ENCODE measurements at places on chromosomes 12 and 14.
A peak's percentile ranks its signal among the peaks of the same experiment; 100 is the strongest.

DNA sequence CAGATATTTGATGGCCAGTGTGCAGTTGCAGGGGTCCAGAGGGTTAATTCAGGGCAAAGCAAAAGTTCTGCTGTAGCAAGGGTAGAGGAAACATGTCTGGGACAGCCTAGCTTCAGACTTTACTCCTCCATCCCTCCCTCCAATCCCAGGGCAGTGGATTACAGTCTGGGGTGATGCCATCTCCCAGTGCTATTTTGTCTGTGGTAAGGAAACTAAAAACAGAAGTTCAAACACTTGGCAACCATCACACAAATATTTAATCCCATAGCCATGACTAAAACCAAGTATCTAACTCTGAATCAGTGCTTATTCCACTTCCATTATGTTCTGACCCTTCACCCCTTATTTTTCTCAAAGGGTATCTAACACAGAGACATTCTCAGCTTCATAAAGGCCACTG lies 61.8 kb downstream of the PIK3C2G start:
- ATAC-seq = no peak

DNA sequence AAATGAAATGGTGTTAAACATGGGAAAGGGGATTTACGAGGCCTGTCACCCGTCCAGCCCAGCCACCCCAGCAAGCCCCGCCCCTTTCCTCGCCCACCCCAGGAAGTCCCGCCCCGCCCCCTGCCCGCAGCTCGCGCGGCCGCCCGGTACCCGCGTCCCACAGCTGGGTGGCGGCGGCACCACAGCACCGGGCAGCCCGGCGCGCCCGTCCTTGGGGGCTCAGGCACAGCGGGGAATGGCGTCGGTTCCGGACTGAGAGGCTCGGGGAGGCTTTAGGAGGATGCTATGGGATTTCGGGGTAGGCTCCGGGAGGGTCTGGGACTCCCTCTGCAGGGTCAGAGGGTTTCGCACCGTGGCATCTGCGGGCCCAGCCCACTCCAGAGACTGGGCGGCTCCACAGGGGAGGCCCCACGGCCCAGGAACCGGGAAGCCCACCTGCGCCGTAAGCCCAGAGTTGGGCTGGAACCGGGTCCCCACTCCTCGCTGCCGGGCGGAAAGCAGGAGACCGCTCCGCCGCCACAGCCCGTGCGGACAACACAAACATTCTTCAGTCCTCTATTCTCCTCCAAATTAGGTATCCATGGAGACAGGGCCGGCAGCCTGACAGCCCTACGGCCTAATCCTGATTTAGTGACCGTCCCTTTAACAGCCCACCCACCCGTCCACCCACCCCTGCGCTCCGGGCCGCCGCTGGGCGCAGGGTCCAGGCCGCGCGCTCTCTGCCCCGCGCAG lies 1.4 kb downstream of the FIGNL2 start:
- peak; percentile 35 for ATAC-seq

DNA sequence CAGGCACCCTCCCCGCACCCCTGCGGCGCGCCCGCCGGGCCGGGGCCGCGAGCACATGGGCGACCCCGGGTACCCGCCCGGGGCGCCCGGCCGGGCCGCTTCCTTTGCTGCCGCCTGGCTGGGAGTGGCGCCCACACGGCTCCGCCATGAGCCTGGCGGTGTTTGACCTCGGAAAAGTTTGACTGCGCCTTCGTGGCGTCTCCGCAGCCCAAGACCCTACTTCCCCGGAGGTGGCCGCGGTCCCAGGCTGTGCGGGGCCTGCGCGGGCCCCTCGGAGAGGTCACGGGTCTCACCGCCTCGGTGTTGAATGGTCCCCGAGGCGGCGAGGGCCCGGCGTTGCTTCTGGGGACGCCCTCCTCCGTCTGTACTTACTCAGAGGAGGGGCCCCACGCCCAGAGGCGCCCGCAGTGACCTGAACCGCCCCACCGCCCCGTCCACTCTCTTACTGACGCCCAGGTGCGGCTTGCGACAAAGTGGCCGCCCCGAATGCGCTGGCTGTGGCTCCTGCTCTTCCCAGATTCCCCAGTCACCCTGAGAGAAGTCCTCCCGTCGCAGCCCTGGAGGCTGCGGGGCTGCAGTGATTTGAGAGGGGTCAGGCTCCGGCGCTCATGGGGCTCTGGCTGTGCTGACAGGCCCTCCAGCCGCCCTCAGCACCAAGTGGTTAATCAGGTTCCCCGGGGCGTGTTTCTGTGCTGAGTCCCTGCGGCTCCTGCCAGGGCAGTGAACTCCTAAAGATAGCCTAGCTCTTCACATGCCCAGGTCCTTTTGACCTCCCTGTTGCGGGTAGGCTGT lies 5.8 kb downstream of the KMT5A start:
- ATAC-seq = no peak

DNA sequence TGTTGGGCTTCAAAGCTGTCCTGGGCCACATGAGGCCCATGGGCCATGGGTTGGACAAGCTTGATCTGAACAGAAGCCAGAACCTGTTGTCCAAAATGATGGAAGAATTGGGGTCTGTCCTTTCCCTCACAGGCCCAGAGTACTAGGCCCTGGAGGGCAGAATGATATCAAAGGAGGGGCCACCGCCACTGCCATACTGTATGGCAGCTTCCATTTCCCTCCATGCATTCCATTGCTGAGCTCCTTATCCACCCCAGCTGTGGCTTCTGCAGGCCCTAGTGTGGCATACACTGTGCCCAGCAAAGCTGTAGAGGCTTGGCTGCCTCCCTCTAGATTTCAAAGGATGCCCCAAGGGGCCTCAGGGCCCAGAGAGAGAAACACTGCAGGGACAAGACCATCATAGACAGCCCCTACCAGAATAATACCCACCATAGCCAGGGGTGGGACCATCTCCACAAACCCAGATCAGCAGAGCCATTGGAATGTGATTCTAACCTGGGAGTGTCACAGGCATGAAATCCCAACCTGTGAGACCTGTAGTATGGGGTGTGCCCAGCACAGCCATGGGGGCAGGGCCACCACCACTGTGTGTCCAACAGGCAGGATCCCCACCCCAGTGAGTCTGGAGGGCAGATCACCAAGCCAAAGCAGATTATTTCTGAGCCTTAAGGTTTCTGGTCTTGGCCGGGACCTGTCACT lies 61.4 kb upstream of the BEGAIN start:
- no peak for ATAC-seq

- no peak for ATAC-seq
Observed at GRCh38 chr12:112705037-112705632, 86.4 kb upstream of the RPH3A start.

- ATAC-seq = no peak
Observed at GRCh38 chr12:1823237-1823636, 2.9 kb downstream of the LRTM2 start.

DNA sequence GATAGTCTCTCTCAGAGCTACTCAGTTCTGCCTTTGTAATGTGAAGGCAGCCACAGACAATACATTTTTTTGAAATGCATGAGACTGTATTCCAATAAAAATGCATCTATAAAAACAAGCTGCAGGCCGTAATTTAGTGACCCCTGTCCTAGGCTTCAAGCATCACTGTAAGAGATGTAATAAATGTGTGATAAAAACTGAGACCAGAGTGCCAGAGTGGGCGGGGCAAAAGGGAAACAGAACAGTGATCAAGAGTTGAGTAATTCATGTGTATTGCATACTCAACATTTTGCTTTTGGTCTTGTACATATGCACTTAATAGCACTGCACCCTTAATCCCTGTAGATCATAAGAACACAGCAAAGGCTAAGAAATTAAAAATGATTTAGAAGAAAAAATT lies 743.5 kb downstream of the DIO2 start:
- ATAC-seq = no peak

GRCh38 chr14:51024377-51024776 lies 70.5 kb downstream of the TRIM9 start:
- ATAC-seq = no peak

DNA sequence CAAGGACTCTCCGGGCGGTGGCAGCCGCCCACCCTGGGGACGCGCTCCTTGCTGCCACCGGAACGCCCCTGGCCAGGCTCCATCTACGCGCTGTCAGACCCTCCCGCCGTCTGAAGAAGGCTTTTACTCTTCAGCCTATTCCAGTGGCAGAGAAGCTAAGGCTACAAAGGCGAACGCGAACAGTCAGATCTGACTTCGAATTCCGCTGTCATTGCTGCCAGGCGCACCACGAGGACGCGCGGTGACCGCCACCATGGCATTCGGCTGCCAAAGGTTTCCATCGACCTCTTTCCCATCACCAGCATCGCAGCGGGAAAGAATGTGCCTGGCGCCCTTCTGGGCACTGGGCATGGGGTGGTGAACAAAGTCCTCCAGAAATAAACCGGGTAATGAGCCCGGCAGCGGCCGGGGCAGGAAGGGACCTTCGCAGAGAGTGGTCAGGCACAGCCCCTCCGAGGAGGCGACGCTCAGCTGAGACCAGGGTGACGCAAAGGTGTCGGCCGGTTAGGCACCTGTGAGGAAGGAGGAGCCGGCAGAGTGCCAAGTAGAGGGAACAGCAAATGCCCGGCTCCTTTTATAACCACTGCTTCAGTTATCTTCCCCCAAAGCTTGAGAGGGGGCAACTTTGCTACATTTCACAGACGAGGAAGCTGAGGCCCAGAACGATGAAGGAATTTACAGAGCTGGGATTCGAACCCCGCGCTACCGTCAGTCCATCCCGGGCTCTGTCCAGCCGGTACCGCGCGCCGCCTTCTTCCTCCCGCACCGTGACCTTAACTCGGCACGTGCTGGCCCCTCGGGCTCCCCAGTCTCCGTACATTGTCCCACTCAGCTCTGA lies 1.9 kb upstream of the RFX4 start:
- ATAC-seq = no peak

GRCh38 chr12:3572560-3572959 lies 81.6 kb downstream of the PRMT8 start:
- ATAC-seq = no peak

DNA sequence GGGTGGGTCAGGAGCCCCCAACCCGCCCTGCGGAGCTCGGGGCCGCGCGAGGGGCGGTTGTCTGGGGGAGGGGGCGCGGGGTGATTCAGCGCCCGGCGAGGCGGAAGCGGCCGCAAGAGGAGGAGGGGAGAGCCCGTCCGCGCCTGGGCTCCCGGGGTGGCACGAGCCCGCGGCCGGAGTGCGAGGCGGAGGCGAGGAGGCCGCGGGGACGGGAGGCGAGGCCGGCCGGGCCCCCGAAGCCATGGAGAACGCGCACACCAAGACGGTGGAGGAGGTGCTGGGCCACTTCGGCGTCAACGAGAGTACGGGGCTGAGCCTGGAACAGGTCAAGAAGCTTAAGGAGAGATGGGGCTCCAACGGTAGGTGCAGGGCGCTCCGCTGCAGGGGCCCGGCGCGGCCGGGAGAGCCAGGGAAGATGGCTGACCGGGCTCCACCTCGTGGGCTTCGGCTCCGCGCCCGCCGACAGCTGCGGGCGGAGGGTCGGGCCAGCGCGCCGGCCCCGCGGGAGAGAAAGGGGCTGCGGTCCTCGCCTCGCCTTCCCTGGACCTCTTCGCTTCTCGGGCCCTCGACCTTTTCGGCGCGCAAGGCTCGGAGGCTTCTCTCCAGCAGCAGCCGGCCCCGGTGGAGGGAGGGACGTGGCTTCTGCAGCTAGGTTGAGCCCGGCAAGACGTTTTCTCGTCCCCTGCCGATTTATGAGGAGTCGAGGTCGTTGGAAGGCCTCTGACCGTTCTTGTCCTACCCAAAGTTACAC lies 677 bp downstream of the ATP2A2 start:
- peak; percentile 67 for ATAC-seq

DNA sequence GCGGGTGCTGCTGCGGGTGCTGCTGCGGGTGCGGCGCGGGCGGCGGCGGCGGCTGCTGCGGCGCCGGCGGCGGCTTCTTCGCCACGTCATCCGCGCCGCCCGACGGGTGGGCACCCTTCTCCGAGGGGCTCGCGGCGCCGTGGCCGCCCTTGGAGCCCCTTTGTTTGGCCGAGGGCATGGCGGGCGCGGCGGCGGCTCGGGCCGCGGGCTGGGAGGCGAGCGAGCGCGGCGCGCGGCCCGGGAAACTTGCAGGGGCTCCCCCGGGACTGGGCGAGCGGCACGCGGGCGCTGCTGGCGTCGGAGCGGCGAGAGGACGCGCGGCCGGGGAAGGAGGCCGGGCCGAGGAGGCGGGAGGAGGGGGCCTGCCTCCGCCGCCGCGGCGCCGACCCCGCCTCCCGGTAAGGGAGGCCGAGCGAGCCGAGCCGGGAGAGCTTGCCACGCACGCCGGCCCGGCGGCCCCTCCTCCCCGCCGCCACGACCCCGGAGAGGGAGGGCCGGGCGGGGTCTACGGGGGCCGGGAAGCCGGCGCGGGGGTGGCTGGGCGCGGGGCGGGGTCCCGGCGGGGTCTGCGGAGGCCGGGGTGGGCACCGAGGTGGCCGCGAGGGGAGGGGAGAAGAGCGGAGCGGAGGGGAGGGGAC lies at the start of gene CKAP4:
Gene CKAP4, minus strand, starts transcription at position 347 of the 638 bp plus-strand sequence. Its CDS starts 169 bp downstream, at position 178.
- ATAC-seq = peak; percentile 91

- no peak for ATAC-seq
Observed at GRCh38 chr14:30450631-30451545, 108.1 kb upstream of the G2E3 start.

DNA sequence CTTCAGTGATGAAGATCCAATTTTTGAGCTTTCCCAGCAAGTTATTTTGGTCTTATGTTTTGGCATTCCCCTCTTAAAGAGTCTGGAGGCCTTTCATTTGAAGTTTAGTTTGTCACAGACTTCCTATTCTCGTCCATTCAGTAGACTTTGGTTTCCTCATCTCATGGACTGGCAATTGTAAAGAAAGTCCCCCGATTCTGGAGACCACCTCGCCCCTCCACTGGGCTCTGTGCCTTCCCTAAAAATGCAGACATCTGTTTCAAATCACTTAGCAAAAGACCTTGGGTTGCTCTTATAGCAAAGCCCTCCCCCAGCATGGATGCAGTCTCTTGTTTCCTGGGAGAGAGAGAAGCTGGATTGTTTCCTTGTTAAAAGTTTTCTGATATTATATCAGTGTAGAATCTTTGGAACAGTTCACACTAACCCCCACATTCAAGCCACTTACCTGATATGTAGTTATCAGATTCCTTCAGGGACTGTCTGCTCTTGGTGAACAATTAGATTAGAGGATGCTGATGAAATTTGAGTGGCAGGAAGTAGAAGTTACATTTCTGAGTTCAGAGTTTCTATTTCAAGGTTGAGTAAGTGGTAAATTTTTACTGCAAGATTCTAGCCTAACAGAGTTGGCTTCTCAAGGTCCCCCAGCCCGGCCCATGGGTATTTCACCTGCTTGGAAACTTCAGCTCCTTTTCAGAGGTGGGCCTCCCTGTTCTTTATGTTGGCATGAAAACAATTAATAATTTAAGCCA lies 56.3 kb downstream of the PLXNC1 start:
- no peak for ATAC-seq

DNA sequence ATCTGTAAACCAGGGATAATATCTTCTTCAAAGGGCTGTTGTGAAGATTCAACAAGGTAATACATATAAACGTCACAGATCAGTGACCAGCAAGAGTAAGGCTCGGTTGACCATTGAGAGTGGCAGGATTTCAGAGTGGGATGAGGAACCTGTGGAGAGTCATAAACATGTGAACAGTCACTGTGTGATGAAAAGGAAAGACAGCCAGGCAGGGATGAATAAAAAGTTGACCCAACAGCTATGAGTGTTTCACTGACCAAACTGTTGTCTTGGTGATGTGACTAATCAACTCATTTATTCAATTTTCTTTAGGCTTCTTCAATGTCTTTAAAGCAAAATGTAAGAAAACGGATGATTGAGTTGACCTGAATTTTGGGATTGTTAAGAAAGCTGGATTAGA lies 8.6 kb upstream of the FRMD6 start:
- ATAC-seq = no peak

GRCh38 chr12:56916996-56917333 lies 17.2 kb downstream of the SDR9C7 start:
- ATAC-seq = no peak
